Central memory CD4-positive, alpha-beta T cell (primary cell): ENCODE measurements at places on chromosomes 6 and 20.

- DNase-seq = no peak
Measured at GRCh38 chr6:111411046-111411445, 72.0 kb downstream of the REV3L start.

GRCh38 chr6:55175078-55176049 is 1.0 kb downstream of the HCRTR2 start:
- no peak for DNase-seq

- peak; percentile 92 for DNase-seq
Measured at GRCh38 chr6:158853072-158853879, 34.1 kb upstream of the EZR start.

- DNase-seq = no peak
Measured at GRCh38 chr20:10328897-10329255, 105.1 kb downstream of the MKKS start.

DNA sequence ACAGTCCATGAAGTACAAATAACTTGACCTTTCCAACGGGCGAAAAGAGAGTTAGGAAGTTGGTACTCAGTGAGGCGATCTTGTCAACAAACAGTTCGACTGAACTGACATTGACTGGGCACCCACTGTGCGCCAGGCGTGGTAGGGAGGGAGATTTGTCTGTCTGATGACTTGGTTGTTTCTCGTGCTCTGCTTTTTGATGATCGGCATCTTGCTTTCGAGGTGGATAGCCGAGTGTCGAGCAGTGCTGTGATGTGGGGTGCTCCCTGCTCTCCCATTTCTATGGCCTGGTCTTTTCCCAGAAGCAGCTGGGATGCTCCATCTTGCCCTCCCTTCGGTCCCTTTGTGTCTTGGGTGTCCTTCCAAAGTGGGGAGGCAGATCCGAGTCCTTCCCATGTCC is 30.4 kb downstream of the RPP40 start:
- no peak for DNase-seq

DNA sequence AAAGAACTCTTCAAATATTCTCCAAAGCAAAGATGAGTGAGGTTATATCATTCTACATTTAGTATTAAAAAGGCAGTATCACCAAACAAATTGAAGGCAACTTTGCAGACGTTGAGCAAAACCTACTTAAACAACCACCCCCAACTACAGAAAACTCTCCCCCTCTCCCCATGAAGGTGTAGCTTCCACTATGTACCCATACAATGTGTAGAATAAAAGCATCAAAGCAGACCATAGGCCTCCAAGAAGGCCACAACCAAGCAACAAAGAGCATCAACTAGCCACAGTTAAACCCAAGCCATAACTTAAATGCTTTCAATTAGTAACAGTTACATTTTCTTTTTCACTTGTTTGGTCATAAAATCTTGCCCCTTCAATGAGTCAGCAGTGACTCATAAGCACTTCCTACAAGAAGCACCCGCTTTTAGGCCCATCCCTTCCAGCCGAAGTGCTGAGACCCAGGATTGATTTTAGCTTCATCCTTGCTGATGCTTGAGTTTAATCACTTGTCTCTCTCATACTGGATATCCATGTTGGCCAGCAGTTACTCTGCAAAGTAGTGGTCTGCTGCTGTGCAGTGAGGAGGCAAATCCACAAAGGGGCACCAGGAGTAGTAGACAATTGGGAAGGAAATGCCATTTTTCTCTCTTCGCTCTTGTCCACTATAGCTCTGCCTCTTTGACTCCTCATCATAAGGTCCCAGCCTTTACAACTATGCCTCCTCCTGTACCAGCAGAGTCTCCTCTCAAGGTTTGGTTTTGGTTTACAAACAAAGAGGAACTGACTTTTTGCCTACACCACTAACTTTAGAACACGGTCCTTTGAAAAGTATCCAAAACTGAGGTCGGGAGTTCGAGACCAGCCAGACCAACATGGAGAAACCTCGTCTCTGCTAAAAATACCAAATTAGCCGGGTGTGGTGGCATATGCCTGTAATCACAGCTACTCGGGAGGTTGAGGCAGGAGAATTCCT is 8.4 kb upstream of the NUP153 start:
- DNase-seq = no peak

GRCh38 chr6:126180585-126180984 is 159.3 kb upstream of the CENPW start:
- DNase-seq = no peak

- DNase-seq = no peak
Measured at GRCh38 chr6:119329794-119330180, 19.8 kb downstream of the MAN1A1 start.

- DNase-seq = no peak
Measured at GRCh38 chr20:50153153-50153499, 397 bp downstream of the PEDS1 start.

- no peak for DNase-seq
Measured at GRCh38 chr6:128129679-128130078, 228.8 kb upstream of the THEMIS start.

- no peak for DNase-seq
Measured at GRCh38 chr20:48298433-48298832, 513.2 kb upstream of the SULF2 start.

- DNase-seq = no peak
Measured at GRCh38 chr6:22878324-22878701, 308.9 kb downstream of the HDGFL1 start.

DNA sequence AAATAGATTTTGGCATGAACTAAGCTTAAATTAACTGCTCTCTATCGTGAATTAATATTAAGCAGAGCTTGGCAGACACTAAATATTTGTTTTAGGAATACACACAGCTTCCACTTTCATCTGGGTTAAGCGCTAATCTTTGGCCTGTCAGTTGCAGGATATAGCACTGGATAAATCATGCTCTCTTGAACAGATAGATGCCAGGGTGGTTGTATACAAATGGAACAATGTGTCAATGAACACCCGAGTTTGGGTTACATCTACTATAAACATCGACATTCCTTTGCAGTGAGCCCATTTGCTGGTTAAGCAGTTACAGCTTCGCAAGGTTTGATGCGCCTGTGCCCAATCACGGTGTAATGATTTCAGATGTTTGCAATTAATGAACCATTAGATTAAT is 338.2 kb upstream of the ZFP64 start:
- DNase-seq = no peak

GRCh38 chr6:148602136-148602535 is 144.7 kb upstream of the UST start:
- no peak for DNase-seq

DNA sequence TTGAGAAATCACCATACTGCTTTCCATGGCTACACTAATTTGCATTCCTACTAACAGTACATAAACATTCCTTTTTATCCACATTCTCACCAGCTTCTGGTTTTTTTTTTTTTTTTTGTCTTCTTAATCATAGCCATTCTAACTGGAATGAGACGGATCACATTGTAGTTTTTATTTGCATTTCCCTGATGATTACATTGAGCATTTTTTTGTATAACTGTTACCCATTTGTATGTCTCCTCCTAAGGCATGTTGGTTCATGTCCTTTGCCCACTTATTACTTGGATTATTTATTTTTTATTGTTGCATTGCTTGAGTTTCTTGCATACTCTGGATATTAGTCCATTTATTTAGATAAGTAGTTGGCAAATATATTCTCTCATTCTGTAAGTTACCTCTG is 258.0 kb downstream of the MEI4 start:
- no peak for DNase-seq

DNA sequence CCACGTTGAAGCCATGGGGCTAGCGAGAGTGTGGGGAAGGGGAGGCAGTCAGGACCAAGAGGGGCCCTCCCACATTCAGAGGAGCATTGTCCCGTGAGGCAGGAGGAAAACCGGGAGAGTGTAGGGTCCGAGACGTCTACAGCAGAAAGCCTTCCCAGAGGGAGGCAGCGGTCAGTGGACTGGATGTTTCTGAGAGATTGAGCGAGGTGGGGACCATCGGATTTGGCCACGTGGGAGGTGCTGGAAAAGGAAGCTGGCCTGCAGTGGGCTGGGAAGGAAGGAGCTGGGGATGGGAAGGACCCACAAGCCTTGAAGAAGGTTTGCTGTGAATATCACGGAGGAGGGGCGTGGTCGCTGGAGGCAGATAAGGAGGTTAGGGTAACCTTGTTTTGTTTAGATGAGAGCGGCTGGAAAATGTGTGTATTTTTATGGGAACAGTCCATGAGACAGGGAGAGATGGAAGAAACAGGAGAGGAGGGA is 119.0 kb upstream of the RNF24 start:
- no peak for DNase-seq

DNA sequence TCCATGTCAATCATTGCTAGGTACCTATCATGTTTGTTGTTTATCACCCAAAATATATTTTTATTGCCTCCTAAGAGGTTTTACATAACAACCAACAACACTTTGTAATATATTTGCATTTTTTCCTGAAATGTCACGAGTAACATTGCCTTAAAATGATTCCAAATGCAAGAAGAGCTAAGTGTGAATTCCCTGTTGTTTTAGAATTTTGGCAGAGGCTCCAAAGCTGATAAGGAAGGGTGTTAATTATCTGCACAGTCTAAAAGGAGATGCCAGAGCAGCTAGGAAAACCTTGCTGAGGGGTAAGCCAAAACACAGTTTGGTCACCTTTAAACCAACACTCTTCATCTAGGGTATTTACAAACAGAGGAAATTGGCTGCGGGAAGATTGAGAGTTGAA is 201.9 kb upstream of the KCNQ5 start:
- no peak for DNase-seq

DNA sequence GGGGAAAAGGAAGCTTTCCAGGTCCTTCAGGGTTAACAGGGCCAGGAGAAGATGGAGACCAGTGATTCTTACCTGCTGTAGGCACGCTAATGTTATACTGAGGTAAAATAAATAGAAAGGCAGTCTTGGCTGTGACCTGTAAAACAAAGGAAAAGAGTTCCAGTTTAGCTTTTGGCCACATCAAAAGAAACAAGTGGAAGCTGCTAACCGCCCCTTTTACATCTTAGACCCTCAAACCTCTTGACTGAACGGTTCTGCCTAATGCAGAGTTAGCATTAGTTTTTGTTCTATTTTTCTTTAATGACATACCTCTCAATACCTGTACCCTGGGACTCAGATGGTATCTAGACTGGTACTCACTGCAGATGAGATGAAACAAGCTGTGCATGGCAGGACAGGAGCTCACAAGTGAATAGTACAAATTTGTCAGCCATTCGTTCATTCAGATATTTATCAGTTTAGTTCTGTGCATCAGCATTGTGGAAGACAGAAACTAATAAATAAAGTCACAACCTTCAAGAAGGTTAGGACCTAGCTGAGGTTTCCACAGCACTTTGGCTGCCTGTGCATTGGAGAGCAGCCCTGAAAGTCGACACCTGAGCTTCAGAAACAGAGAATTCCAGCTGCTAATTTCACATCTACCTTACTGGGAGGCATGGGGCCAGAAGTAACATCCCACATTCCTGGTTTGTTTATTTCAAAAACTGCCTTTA is 41.0 kb downstream of the TRAM2 start:
- no peak for DNase-seq

- DNase-seq = no peak
Measured at GRCh38 chr6:163195721-163196691, 218.5 kb upstream of the QKI start.

GRCh38 chr20:39810309-39810708 is 848.2 kb downstream of the DHX35 start:
- no peak for DNase-seq

- DNase-seq = no peak
Measured at GRCh38 chr6:106066989-106067388, 19.1 kb upstream of the PRDM1 start.

GRCh38 chr20:25867776-25868649 is 171.4 kb upstream of the ZNF337 start:
- DNase-seq = peak; percentile 77

DNA sequence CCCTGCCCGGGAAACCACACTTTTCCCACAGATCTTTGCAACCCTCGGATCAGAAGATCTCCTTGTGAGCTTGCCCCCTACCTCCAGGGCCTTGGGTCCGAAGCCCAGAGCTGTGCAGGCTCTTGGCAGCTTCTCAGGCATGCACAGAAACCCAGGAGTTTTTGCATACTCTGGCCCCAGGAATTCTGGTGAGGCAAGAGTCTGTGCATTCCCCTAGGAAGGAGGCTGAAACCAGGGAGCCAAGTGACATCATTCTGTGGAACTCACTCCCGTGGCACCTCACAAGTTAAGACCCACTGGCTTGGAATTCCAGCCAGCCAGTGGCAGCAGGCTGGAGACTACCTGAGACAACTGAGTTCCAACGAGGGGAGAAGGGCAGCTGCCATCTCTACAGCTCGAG is 100.1 kb downstream of the TNFRSF21 start:
- DNase-seq = no peak

GRCh38 chr20:41147767-41148191 is 10.4 kb downstream of the PLCG1 start:
- DNase-seq = no peak

- no peak for DNase-seq
Measured at GRCh38 chr20:47558295-47559066, 56.8 kb downstream of the NCOA3 start.

DNA sequence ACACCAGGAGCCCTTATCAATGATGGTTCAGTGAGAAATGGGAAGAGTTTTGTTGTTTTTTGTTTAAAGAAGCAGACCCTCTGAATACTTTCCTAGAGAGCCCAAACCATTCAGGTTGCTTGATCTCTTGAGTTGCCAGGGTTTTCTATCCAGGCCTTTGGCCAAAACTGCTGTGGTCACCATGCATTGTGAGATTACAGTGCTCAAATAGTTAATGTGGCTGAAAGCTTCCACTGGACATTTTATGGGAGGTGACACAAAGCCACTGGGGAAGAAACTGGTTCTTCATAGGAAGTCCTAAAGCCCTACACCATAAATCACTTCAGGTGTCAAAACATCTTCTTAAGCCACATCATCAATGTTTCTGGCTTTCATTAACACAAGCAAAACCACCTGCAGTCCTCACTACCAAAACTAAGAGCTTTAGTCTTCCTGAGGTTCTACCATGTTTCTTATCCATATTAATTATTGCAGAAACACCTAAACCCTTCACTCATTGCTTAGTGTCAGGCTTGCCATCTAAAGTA is 101.6 kb downstream of the IBTK start:
- no peak for DNase-seq

GRCh38 chr6:40782355-40782754 is 195.2 kb upstream of the LRFN2 start:
- no peak for DNase-seq

DNA sequence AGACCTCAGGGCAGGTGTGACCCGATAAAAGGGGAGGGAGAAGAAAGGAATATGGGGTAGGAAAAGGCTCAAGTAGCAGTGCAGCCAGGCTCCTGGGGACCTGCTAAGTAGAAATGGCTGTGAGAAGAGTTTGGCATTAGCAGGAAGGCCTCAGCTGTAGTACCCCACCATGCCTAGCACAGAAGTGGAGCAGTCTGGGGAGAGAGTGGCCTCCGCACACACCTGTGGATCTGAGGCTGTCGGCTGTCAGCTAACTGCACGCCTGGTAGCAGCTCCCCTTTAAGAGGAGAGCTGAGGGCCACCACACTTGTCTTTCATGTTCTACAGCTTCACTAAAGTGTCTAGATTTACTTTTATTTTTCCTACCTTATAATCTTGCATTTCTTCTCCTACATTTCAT is 24.6 kb downstream of the PDE7B start:
- no peak for DNase-seq

GRCh38 chr20:35181731-35182130 is 9.9 kb downstream of the PROCR start:
- no peak for DNase-seq

GRCh38 chr6:154466139-154466538 is 44.3 kb downstream of the CNKSR3 start:
- DNase-seq = no peak

GRCh38 chr6:67292169-67292568 is 1342.9 kb upstream of the ADGRB3 start:
- no peak for DNase-seq

GRCh38 chr6:98847416-98847778 is 13.0 kb downstream of the POU3F2 start:
- DNase-seq = no peak
